ENCODE measurements at places on chromosomes 16 and 17.

- no peak for DNase-seq
These were observed 159.4 kb downstream of the SEC14L1 start for GRCh38 chr17:77300016-77300686.

DNA sequence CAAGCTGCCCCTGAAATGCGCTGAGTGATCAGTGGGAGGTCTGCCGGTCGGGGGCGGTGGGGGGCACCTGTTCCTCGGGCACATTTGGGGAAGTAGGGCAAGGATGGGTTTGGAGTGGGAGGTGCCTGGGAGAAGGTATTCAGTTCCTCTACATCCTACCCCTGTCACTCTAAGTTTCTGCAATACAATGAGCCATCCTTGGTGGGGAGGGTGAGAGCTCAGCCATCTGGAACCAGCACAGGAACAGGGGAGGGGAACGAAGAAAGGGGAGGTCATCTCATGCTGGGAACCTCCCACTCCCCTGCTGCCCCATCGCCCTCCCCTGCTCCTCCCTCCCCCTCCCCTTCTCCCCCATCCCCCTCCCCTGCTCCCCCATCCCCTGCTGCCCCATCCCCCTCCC is 4.2 kb downstream of the DPH1 start:
- no peak for DNase-seq

- no peak for DNase-seq
These were observed 50.9 kb upstream of the PABPN1L start for GRCh38 chr16:88917146-88917914.

- no peak for DNase-seq
These were observed 358.3 kb downstream of the SEC14L1 start for GRCh38 chr17:77498791-77499698.

GRCh38 chr16:28204204-28204603 is 7.6 kb downstream of the XPO6 start:
- DNase-seq = no peak

DNA sequence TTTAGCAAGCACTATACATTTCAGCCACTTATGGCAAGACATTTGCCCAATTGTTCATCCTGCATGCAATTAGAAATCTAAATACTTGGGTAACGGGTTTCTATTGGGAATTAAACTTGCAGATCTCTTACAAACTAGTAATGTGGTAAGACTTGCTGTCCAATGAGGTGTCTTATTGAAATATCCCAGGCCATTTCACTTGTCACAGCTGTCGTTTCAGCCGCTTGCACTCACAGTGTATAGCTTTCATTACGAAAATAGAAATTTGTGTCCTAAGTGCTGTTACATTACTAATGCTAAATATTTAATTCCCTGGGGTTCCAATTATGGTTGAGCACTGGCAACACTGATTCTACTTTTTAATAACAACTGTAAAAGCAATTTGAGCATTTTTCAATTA is 40.3 kb upstream of the IRX5 start:
- no peak for DNase-seq

DNA sequence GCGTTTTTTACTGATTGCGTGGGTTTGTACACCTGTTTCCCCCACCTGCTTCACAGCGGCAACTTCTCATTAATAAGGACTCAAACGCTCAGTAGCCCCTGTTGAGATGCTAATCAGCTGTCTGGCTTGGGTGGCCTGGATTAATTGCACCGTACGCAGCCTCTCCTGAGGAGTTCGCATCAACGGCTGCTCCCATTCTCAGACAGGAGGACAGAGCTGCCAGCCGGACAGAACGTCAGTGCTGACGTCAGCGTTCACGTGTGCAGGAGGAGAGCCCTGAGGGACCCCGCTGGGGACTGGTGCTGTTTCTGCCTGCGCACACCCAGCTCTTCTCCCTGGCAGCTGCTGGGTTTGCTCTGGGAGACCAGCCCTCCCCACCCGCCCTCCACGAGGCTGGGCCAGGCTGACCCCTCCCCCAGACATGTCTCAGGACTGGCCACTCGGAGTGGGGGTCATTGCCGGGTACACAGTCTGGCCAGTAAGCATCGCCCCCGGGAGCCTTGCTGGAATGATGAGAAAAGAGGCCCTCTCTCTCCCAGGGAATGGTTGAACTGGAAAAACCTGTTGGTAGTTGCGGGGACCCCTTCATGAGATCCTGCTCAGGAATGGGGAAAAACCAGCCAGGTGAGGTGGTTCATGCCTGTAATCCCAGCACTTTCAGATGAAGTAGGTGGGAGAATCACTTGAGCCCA is 5.7 kb upstream of the BANP start:
- no peak for DNase-seq

GRCh38 chr17:38667099-38667786 is 7.5 kb downstream of the EPOP start:
- DNase-seq = peak; percentile 53

- DNase-seq = no peak
These were observed 13.2 kb downstream of the CMTM3 start for GRCh38 chr16:66617728-66618127.

DNA sequence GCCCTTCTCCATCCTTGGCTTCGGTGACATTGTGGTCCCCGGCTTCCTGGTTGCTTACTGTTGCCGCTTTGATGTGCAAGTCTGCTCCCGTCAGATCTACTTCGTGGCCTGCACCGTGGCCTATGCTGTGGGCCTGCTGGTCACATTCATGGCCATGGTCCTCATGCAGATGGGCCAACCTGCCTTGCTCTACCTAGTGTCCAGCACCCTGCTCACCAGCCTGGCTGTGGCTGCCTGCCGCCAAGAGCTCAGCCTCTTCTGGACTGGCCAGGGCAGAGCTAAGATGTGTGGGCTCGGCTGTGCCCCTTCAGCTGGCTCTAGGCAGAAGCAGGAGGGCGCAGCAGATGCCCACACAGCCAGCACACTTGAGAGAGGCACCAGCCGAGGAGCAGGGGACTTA is 1.5 kb downstream of the SPPL2C start:
- DNase-seq = no peak

- no peak for DNase-seq
These were observed 222.8 kb downstream of the CCDC182 start for GRCh38 chr17:57522042-57523005.

DNA sequence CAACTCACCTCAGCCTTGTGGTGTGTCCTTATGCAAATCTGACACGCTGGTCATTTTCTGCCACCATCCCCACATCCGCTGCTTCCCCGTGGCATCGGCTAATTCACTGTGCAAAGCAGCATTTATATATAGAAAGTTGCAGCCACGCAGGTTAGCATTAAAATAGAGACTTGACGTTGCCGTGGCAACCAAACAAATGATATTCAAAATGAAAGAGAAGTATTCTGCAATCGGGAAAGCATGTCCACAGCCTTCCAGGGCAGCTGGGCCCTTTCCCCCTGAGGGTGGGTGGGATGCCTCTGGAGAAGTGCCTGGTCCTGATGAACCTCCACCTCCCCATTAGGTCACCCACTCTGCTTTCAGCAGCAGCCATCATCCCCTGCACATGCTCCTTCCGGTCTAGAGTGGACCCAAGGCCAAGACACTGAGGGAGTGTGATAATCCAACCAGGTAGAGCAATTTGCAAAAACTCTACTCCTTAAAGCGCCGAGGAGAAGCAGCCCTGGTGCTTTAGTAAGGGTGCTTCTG is 138.7 kb downstream of the GAS7 start:
- DNase-seq = no peak

- no peak for DNase-seq
These were observed 22.0 kb upstream of the PHLPP2 start for GRCh38 chr16:71746442-71747046.

DNA sequence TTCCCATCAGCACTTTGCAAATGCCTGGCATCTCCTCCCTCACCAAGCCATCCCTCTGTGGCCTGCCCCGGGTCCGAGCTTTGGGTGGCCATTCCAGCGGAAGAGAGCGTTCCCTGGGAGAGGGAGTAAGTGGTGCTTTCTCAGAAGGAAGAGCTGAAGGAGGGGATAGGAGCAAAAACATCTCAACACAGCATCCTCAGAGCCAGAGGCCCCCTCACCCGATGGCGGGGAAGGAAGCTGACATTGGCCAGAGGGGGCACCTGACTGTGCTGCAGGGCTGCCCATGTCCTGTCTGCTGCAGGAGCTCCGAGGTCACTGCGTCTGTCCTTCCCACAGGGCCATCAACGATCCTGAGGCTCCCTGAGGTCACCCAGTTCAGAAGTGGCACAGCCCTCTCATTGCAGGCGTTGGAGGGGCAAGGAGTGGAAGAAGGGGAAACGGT is 427 bp upstream of the TLCD3B start:
- DNase-seq = no peak

GRCh38 chr16:48247311-48247710 is at the start of gene ABCC11:
Gene ABCC11, minus strand, starts transcription at chr16:48247539. Its CDS starts 15,618 bp downstream, at chr16:48231921.
- no peak for DNase-seq

DNA sequence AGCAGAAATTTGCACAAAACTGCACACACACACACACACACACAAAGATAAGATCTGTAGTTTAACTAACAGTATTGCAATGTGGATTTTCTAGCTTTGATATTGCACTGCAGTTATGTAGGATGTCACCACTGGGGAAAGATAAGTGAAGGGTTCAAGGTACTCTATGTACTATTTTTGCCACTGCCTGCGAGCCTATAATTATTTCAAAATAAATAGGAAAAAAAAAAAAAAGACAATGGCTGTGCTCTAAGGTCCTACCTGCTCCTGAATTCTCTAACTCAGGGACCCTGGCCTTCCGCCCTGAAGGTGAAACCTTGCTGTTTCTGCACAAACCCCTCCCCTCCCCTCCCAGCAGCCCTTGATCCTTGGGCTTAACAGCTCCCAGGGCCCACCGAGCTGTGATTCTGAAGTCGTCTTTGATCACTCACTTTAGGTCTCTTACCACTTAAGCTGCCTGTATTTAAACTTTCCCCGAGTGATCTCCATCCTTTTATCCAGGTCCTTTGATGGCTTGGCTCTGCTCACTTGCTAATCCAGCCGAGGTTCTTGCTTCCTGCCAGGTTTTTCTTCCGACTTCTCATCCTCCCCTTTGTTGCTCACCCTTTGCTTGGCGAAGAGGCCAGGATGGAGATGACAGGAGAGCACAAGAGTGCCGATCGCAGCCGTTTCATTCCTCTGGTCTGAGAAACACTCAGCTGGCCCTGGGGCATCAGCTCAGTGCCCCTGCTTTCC is 37.7 kb downstream of the TMEM114 start:
- DNase-seq = no peak

DNA sequence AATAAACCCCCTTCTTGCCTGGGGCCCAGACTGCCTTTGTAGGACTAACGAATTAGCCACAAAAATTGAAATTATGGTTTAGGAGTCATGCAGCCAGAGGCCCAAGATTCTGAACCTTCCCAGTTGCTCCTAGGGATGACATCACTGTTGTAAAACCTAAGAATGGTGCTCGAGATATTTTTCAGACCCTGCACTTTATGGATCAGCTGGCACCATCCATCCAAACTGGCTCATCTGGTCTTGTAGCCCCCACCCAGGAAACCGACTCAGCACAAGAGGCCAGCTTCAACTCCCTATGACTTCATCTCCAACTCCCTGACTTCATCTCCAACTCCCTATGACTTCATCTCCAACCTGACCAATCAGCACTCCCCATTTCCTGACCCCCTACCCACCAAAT is 10.9 kb upstream of the EVPL start:
- DNase-seq = no peak

GRCh38 chr16:88810912-88811768 is 588 bp downstream of the APRT start:
- DNase-seq = no peak

GRCh38 chr16:87484487-87485331 is 8.1 kb downstream of the ZCCHC14 start:
- DNase-seq = no peak

GRCh38 chr17:78940708-78941107 is 15.5 kb upstream of the TIMP2 start:
- DNase-seq = no peak

DNA sequence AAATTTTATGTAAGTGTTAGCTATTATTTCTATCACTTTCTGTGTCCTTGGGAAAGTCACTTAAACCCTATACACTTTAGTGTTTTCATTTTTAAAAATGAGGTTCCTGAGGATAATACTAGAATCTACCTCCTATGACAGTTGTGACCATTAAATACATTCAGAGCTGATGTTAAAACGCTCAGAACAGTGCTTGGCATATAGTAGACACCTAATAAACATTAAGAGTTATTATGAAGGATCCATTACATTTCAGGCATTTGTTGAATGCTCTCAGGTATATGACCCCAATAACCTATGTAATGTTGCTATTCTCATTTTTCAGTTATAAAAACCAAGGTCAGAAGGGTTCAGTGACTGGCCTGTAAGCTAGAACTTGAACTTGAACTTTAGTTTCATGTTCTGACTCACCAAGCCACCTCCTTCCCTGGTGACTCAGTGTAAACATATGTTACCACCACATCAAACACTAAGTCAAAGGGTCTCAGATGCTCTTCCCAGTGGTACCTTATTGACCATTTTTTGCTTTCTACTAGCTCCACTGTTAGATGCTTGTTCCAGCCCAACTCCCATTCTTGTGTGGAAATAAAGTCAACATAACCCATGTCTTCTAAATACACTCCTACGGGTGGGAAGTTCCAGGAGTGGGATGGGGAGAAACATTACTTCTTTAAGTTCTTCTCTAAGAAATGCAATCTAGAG is 47.6 kb downstream of the HSD17B2 start:
- no peak for DNase-seq
